Activated CD4-positive, alpha-beta memory T cell treated with anti-CD3 and anti-CD28 coated beads for 36 hours (primary cell): ENCODE measurements at places on chromosomes 16 and 17. TPM values are rescaled to one million over a fixed set of nuclear protein-coding genes. Genes with fewer than 3 reads are reported as not detected.
A peak's percentile ranks its signal among the peaks of the same experiment; 100 is the strongest.

DNA sequence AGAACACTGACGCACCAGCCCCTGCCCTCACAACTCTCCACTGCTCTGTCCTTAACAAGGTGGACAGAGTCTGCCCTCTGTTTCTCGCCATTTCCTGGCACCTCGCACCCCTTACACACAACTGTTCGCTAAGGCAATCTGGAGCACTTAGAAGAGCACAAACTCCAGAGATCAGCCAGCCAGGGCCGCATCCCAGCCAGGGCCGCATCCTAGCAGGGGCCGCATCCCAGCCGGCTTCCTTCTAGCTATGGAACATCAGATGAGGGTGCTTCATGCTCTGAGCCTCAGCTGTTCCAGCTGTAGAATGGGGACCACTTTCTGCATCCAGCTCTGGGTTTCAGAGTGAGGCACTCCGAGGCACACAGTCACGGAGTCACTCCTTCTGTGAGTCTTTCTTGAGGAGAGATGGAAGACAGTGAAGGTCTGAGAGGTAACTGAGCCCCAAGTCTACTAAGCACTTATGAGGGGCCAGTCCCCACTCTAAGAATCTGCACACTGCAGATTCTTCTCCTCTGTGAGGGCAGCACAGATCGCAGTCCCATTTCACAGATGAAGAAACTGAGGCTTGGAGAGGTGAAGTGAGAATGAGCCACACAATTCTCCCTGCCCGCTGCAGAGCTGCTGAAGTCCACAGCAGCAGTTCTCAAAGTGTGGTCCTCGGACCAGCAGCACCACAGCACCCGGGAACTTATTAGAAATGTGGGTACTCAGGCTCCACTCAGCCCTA, 20.9 kb downstream of the COTL1 start:
- no peak for DNase-seq

DNA sequence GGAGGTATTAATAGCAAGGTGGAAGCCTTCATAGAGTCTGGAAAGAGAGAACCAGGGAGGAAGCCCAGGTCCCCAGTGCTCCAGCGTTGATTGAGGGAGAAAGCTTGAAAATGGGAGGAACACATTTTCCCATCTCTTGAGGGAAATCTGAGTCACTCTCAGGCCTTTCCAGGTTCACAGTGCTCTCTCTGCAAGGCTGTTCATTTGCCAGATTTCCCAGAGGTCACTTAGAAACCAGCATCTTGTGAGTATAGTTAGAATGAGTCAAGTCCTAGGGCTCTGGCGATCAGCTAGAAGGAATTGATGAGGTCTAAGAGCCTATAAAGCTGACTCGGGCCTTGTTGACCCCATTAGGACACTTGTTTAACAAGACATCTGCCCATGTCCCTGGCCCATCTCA, 17.7 kb upstream of the ZNF594 start:
- no peak for DNase-seq

DNA sequence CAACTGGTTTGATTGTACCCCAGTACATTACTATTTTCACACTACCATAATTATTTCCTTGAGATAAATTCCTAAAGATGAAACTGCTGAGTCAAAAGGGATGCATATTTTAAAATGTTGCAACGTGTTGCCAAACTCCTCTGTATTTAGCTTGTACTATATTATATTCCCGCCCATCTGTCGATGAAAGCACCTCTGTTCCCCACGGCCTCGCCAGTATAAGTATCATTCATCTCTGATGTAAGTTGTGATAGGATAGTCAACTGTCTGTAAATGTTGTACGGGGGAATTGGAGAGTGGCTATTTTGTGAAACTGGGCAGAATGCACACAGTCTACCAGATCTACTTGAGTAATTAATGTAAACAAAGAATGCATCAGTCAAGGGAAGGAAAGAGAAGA, 47.7 kb upstream of the TNRC6A start:
- no peak for DNase-seq

- no peak for DNase-seq
Observed at GRCh38 chr16:69693916-69694315, 32.4 kb downstream of the NQO1 start.

- peak; percentile 72 for DNase-seq
Observed at GRCh38 chr16:27355610-27356009, 41.8 kb downstream of the IL4R start.

ABCA3 gene
- total RNA-seq: 6.1 TPM

ABCC11 gene
- total RNA-seq: 0.33 TPM

MMP2 gene
- not detected for total RNA-seq

GRAPL gene
- 3.5 TPM for total RNA-seq
